ENCODE measurements at places on chromosomes 13 and 19.

DNA sequence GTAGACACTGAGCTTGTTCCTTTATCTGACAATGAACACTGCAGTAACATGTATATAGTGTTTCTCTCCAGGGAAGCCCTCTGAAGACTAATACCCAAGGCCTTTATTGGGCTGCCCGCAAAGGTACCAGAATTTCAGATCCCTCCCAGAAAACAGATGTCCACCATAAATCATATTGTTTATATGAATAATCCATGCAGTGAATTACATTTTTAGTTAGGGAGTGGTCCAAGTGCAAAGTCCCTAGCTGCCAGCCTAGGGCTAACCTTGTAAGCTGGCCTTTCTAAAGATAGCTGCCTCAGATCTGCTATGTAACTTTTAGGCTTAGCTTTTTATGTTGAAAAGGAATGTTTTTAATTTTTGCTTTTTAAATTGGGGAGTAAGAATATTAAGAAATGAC lies 44.7 kb downstream of the TDRD3 start:
- no peak for DNase-seq

DNA sequence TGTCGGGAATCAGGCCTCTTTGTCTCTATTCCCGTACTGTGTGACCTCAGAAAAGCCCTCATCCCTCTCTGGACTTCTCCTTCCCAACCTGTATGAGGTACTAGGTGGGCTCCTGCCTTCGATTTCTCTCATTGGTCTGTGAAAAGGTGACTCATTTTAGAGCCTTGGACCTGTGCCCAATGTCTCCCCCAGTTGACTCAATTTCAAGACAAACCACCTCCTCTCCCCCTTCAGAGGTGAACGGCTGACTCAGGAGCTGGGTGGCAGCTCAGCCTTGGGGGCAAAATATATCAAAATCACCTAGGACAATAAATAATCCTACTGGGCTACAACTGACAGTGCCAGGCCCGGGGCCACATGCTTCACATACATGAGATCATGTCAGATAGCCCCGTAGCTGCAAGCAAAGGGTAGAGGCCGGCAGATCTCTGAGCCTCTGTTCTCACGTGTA lies 630 bp downstream of the COQ8B start:
- DNase-seq, result no peak

- peak; percentile 45 for DNase-seq
Measured at GRCh38 chr13:21675095-21675991, 4.5 kb downstream of the FGF9 start.

DNA sequence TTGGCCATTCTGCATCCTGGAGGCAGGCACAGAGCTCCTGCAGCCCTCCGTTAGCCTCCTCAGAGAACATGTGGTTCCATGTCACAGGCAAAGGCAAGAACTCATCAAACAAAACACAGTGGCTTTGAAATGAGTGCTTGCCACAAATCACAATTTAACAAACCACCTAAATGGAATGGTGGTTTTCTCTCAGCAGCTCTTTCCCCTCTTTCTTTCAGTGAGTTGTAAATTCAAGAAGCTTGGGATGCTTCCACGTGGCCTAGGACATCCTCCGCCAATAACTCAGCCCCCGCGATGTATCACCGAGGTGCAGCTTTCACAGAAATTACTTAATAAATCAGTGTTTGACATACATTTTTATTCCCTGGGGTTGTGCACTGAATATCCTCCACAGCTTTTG lies 65.4 kb upstream of the RFC3 start:
- DNase-seq, result no peak

GRCh38 chr13:105908586-105908985 lies 626.9 kb downstream of the EFNB2 start:
- DNase-seq, result no peak

DNA sequence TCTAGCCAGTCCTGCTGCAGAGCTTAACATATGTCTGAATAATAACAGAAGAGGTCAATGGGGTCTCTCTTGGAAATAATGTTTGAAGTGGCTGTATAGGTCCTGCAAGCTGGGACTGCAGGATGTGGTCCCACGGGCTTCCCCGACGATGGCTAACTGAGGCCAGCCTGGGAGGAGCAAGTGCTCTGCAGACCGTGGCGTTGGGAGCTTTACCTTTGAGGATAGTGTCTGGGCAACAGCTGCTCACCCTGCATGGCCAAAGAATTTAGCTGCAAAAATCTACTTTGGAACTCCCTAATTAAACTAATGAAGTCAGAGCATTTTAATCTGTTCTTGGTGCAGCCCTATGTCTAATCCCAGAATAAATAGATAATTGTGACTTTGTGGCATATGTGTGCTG lies 18.2 kb upstream of the AMER2 start:
- DNase-seq, result no peak
